Stimulated activated CD8-positive, alpha-beta memory T cell treated with anti-CD3 and anti-CD28 coated beads, Interleukin-7, amount 100 ng/mL, for 24 hours (primary cell): ENCODE measurements at places on chromosomes 6 and 20.

GRCh38 chr20:63349516-63349895, 11.6 kb downstream of the CHRNA4 start:
- DNase-seq, result no peak

- no peak for DNase-seq
These were observed 31.5 kb downstream of the PLCB1 start for GRCh38 chr20:8163543-8163942.

GRCh38 chr6:126914801-126915200, 203.7 kb upstream of the RSPO3 start:
- no peak for DNase-seq

- no peak for DNase-seq
These were observed 877.7 kb upstream of the CITED2 start for GRCh38 chr6:140252099-140252498.

- DNase-seq, result no peak
These were observed 1.5 kb downstream of the ZNFX1 start for GRCh38 chr20:49276161-49276960.

- no peak for DNase-seq
These were observed at the start of gene GNMT for GRCh38 chr6:42960243-42961019. Gene GNMT (plus strand): TSS chr6:42960754. CDS start chr6:42960768, 14 bp downstream.

DNA sequence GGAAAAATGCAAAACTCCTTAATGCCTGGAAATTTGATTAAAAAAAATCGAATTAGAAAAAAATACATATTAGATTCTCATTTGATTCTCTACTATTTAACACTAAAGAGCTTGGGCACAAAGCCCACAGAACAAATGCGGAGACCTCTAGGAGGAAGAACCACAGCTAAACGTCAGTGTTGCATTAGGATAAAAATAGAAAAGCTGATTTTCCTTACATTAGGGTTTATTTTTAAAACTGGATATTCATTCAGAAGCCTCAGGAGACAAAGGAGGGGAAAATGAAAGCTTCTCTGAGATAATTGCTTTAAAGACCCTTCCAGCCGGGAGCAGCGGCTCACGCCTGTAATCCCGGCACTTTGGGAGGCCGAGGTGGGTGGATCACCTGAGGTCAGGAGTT, 77.3 kb downstream of the ECT2L start:
- no peak for DNase-seq

DNA sequence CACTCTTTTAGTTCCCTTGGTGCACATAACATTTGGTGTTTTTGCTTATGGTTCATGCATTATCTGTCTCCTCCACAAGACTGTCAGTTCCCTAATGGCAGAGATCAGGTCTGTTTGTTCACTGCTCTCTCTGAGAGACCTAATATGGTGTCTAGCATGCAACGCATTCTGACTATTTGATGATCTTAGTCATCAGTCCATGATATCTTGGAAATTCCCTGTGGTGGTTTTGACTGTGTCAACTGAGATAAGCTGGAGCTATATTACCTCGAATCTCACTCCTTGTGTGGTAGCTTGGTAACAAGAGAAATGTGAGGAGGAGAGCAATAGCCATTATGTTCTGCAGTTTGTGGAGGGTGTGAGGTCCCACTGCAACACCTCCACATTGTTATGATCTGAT, 229.8 kb downstream of the FRK start:
- no peak for DNase-seq

- no peak for DNase-seq
These were observed 2.7 kb downstream of the AGPAT1 start for GRCh38 chr6:32173051-32173727.

- no peak for DNase-seq
These were observed 44.7 kb upstream of the GRM4 start for GRCh38 chr6:34190504-34191122.

DNA sequence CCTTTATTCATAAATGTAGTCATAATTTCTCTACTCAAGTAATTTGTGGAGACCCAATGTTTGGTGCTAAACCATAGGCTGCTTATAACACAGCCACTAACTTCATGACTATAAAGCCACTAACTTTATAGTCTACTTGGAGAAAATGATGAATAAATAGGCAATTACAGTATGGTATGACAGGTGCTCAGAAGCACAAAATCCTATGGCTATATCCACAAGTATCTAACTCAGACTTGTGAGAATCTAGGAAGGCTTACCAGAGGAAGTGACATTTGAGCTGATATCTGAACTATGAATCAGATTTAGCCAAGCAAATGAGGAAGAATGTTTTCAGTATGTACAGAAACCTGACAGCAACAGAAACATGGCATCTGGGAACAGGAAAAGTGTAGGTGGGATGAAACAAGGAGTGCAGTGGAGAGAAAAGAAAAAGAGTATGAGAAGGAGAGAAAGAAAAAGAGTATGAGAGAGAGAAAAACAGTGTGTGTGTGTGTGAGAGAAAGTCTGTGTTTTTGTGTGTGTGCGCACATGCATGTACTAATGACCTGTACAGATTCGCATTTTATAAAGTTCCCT, 59.9 kb downstream of the REV3L start:
- no peak for DNase-seq

DNA sequence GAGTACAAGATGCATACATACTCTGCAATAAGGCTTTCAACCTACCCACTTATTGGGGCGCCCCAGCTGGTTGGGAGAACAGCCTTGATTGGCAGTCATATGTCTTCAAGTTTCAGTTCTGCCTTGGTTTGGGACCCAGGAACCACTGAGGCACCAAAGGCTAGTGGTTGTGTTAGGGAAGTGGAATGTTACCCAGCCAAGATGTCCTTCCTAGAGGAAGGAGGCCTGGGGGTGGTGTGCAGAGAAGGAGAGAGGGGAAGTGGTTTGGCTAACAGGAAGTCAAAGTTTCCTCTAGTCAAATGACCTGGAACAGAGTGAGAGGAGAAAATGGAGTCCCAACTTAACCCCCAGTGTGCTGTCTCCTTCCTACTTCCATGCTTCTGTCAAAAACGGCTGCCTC, 59.4 kb downstream of the CD164 start:
- DNase-seq, result no peak

DNA sequence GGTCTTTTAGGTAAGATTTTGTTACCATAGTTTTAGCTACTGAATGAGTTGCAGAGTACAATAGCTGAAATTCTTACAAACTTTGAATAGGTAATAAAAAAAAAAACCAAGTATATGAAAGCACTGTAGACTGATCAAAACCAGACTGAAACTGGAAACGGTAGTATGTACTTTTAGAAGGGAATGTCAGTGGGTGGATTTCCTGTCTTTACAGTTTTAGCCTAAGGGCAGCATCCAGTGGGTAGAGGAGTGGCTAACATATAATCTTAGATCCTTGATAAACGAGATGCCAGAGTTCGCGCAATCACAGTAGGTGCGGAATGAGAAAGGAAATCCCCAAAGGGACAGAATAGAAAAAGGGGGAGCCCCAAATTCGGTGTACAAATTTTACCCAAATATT, 385.9 kb upstream of the RUNX2 start:
- DNase-seq, result no peak

DNA sequence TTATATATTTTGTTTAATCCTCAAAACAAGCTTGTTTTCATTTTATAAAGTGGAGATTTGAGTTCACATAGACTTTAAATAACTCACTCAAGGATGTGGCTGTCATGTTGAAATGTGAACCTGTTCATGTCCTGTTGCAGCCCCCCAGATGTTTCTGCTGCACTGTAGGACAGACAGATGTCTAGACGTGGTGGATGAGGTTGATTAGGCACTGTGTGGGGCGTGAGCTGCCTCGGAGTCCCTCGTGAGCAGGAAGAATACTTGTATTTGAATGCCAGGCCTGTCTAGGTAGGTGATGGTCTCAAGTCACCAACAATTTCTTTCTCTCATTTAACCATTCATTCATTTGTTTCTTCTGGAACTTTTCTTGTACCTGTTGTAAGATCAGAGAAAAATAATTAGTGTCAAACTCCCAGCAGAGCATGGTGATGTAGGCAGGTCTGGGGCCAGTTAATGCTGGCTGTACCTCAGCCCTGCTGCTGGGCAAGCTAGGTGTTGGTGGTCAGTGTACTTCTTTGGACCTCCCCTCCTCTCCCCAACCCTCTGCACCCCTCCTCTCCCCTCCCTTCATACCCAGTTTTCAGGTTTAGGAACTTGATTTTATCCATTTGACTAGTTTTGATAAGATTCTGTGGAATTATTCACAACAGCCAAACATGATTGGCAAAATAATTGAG, 34.0 kb downstream of the AFDN start:
- DNase-seq, result no peak

DNA sequence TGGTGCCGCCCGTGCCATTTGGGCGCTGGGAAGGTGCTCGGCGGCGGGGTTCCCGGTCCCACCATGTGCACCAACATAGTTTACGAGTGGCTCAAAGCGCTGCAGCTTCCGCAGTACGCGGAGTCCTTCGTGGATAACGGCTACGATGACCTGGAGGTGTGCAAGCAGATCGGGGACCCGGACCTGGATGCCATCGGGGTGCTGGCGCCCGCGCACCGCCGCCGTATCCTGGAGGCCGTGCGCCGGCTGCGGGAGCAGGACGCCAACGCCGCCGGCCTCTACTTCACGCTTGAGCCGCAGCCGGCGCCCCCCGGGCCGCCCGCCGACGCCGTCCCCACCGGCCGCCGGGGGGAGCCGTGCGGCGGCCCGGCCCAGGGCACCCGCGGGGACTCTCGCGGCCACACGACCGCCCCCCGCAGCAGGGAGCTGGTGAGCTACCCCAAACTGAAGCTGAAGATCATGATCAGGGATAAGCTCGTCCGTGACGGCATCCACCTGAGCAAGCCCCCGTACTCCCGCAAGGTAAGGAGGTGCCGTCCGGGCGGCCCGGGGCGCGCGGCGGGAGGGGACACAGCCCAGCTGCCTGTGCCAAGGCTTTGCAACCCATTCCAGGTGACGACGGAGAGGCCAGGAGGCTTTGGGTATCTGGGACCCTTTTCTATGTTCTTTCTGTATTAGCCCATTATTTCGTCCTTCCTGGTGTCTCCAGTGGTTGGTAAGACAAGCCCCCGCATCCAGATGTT, 547 bp downstream of the SAMD5 start:
- DNase-seq, result no peak

GRCh38 chr6:55812509-55812908, 62.9 kb downstream of the BMP5 start:
- no peak for DNase-seq
